Stimulated activated CD4-positive, alpha-beta T cell treated with anti-CD3 and anti-CD28 coated beads, Interleukin-4, amount 100 ng/mL, for 4 hours (primary cell): ENCODE measurements at places on chromosomes 7 and 10.

- DNase-seq, result no peak
Observed at GRCh38 chr10:132109341-132110110, 43.8 kb downstream of the JAKMIP3 start.

DNA sequence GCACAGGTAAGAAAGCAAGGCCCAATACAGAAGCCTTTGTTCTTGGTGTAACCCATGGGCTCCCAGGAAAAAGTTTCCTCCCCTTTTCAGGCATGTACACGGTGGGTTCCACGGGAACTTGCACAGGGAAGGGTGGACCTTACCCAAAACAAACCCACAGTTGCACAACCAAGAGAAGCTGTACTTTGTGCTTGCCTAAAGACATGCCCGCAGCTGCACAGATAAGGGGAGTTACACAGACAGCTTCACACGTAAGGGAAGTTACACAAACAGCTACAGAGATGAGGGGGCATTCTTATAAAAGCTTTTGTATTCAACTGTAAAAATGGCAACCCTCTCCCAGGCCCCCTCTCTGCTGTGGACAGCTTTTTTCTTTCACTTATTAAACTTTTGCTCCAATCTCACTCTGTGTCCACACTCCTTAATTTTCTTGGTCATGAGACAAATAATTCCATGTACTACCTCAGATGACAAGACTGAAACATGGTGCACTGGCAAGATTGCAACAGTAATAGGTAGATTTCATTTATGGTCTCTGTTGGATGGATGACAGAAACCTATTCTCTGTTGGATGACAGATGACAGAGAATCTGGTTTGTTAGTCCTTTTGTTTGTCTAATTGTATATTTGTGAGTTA is 72.9 kb downstream of the ATE1 start:
- DNase-seq, result no peak

- DNase-seq, result no peak
Observed at GRCh38 chr7:132733860-132734259, 157.6 kb upstream of the PLXNA4 start.

DNA sequence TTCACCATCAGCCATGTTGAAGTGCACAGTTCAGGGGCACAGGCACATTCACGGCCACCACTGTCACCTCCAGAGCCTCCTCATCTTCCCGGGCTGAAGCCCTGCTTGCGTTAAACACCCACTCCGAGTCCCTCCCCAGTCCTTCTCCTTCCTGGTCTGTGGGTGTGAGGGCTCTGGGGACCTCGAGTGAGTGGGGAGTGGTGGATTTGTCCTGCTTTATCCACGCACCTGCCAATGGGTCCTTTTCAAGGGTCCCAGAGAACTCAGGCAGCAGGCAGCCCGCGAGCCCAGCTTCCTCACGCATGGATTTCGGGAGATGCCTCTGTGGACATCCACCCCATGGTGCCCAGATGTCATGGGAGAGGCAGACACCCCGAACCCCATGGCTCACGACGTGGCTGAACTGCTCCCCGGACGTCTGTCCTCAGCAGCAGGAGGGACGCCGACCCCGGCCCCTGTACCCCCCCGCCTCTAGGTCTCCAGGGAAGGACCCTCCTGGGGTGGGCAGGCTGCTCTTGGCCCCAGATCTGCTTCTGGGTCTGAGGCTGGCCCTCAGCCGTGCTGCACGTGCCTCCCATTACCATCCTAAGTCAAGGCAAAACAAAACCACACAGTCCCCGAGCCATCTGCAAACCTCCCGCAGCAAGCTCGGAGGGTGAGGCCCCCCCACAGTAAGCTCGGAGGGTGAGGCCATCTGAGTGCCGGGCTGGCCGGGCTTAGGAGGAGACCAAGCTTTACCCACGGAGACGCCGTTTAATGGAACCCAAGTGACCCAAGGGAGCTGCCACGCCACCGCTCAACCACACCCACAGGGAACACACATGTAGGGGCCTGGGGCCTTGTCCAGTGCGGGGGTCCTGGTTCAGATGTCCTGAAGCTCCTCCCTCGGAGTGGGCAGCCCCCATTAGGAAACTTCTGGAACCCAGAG is 9.0 kb downstream of the CYP2W1 start:
- no peak for DNase-seq

DNA sequence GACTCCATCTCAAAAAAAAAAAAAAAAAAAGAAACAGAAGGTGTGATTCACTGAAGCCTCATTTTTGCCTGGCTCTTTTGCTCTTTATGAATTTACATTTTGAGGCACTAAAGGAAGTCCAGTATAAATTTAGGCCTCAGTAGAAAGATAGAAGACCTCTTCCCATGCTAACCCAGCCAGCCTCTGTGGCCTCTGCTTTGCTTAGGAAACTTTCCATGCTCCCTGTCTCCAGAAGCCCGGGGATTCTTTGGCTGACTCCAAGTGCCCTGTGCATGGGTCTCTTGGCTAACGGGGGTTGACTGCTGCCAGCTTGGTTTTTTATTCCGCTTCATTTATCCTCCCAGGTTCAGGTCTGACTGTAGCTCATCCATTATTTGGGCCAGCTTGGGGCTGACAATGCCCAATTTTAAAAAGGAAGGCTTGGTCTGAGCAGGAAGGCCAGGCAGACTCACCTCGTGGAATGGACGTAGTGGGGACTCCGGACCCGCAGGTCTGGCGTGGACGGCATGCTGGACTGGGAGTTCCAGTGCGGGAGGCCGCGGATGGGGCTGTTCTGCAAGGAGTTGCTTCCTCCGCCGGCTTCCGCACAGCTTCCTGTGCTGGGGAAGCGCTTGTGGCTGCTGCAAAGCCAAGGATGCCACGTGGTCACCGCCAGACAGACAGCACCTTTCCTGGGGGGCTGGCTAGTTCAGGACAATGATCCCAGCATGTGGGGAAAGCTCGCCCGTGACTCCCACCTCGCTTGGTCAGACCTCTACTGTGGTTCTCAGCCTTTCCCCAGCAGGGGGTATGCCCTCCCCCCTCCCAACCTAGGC is 72.3 kb downstream of the PRPF18 start:
- no peak for DNase-seq
